ENCODE measurements at places on chromosomes 5 and 9.

GRCh38 chr9:110383491-110383890 is 45.8 kb upstream of the TXNDC8 start:
- DNase-seq, result no peak

GRCh38 chr9:113355040-113355596 is 5.8 kb downstream of the BSPRY start:
- no peak for DNase-seq

- no peak for DNase-seq
Observed at GRCh38 chr5:56557198-56557597, 258.2 kb upstream of the MAP3K1 start.

DNA sequence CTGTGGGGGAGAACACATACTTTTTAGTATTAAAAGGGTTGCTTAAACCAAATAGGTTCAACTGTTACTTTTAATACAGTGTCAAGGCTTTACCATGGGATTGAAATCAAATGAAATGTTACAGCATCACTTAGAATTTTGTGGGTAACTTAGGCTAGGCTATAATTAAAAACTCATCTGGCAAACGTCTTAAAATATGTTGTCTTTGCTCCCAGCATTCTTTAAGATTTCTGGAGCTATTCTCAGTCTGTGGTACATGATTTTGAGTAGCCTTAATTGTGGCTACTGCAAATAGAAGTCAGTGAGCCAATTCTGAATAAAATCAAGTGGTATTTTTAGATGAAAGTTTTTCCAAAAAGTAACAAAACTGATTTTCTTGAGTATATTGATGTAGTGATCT is 30.7 kb downstream of the UHRF2 start:
- no peak for DNase-seq

DNA sequence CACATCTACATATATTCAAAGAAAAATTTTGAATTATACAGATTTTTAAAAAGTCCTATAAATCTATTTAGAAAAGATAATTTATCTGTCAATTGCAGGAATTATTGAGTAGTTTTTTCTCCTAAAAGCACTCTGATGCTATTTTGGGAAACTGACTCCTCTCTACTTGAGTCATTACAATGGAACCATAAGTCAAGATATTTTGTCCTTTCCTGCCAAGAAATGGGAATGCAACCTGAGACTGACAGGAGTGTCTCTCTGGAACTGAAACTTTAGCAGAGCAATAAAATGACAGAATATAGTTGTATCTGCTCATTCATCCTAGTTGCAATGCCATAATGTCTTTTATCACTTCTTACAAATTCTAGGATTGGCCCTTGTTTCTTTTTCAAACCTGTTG is 48.6 kb downstream of the CARTPT start:
- DNase-seq, result no peak

DNA sequence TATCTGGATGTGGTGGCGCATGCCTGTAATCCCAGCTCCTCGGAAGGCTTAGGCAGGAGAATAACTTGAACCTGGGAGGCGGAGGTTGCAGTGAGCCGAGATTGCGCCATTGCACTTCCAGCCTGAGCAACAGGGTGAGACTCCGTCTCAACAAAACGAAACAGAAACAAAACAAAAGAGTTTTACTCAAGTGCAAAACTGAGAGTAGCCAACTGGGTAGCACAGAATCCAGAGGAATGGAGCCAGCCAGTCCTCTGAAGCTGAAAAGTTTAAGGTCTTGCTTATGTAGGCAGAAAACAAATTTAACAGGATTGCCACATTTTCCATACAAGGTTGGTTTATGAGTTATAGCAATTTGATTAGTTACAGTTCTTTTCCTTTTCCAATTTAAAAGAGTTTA is 32.0 kb downstream of the SPIN1 start:
- no peak for DNase-seq

GRCh38 chr5:135694906-135695305 is 116.1 kb upstream of the CXCL14 start:
- no peak for DNase-seq

All from glomerular endothelial cell (primary cell).